ENCODE measurements at places on chromosomes 3 and 15.

GRCh38 chr3:179739816-179740594, 87.2 kb downstream of the USP13 start:
- DNase-seq: no peak

- DNase-seq: no peak
Observed at GRCh38 chr15:72515591-72516389, 41.7 kb downstream of the ARIH1 start.

- no peak for DNase-seq
Observed at GRCh38 chr3:27963519-27963918, 241.4 kb upstream of the EOMES start.

GRCh38 chr3:128469556-128469955, 2.9 kb upstream of the DNAJB8 start:
- no peak for DNase-seq

DNA sequence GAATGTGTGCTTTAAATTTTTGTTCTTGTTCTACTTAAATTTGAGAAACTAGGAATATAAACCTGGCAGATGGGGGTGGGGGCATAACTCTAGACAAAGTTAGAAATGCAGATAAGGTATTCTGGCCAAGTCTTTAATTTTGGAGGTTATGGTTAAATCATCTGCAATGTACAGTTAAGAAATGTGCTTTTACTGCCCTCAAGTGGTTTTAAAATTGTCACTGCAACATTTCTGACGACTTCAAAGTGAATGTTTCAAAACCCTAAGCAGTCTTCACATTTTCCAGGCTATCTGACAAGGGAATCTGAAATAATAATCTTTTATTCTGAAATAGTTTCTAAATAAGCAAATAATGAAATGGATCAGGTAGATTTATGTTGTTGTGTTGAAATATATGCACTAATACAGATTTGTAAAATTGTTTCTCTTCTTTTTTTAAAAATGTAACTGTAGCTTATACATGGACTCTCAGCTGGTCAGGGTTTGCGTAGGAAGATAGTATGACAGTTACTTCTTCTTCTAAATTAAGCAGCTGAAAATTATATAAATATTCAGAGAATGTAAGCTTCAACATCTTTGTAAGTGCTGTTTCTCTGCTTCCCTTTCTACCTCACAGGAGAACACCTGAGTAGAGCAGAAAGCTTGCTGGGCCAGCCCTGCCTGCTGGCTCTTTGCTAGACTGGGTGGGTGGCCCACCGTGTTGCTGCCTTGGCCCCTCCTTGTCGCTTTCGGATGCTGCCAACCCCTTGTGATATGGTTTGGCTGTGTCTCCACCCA, 45.0 kb downstream of the SUCNR1 start:
- no peak for DNase-seq

GRCh38 chr3:57956119-57956832, 51.9 kb upstream of the FLNB start:
- no peak for DNase-seq

DNA sequence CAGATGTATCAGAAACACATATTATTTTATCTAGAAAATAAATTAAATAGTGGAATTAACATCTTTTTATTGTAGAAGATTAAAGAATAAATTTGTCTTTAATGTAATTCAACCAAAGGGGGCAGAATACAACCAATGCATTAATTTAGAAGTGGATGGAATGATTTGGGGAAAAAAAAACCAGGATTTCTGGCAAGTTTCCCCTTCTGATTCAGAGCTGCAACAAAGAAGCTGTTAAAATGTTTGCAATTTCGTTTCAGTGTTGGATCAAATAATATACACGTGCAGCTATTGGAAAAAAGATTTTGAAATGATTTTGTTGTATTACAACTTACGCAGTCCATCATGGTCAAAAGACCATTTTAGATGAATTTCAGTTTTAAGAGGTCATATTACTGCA, 71.6 kb upstream of the ZNF280D start:
- no peak for DNase-seq

GRCh38 chr15:77538793-77539497, 93.8 kb downstream of the LINGO1 start:
- DNase-seq: no peak

DNA sequence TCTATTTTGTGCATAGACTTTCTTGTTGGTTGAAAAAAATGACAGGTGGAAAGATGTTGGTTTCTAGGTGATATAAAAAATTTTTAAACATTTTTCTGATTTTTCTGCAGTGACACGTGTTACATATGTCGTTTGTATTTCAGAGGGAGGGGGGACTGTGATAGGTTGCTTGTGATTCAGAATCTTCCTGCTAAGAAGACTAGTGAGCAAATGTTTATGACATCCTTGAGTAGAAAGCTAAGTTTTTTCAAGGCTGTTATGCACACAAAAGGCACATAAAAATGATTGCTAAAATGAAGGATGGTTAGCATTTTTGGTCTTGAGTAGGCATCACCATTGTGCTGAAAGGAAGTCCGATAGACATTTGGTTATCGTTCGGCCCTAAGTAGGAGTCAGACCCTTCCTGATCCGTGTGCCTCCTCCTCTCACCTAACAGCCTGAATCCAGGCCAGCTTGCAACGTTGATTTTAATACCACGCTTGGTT, 1.5 kb downstream of the ZNF639 start:
- DNase-seq: no peak

GRCh38 chr3:194310060-194310835, 40.9 kb downstream of the CPN2 start:
- DNase-seq: no peak

DNA sequence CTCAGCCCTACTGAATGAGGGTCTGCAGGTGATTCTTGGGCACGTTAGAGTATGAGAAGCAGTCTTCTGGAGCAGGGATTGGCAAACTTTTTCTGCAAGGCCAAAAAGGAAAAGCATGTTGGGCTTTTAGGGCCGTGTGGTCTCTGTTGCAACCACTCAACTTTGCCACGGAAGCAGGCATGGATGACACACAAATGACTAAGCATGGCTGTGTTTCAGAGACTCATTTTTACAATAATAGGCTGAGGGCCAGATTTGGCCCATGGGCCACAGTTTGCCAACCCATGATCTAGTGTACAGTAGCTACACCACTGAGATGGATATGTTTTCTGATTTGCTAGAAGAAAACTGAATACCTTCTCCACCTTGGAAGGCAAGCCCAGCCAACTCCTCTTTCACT, 66.1 kb upstream of the PRICKLE2 start:
- no peak for DNase-seq

GRCh38 chr3:43017004-43017403, 37.9 kb downstream of the GASK1A start:
- no peak for DNase-seq

DNA sequence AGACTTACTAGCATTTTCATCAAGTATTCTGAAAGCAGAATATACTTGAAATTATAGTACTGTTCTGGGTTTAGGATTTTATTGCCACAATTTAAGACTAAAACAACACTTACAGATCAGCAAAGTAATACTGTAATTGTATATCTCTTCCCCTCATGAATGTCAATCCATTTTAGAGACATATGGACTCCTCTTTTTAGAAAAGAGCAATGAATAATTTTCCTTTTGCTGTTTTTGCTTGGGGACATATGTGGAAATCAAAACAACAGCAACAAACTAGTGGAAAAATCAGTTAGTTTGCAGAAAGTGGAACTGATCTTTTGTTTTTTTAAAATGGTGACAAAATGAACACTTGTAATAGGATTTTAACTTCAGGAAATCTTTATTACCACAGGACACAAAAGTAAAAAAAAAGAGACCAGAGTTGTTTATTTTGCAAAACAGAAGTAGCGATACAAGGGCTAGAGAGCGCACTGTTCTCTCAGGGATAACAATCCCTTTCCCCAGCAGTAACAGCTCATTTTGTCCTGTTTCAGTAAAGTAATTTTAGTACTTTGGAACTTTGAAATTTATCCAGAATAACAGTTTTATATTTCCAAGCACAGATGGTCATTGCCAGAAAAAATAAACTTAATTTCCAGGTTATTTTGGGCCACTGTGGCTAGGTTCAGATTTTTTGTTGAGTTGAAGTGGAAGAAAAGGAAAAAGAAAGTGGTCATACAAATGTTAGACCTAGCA, 17.1 kb downstream of the LEKR1 start:
- DNase-seq: no peak

- DNase-seq: no peak
Observed at GRCh38 chr3:127669541-127670228, 3.1 kb upstream of the ABTB1 start.

DNA sequence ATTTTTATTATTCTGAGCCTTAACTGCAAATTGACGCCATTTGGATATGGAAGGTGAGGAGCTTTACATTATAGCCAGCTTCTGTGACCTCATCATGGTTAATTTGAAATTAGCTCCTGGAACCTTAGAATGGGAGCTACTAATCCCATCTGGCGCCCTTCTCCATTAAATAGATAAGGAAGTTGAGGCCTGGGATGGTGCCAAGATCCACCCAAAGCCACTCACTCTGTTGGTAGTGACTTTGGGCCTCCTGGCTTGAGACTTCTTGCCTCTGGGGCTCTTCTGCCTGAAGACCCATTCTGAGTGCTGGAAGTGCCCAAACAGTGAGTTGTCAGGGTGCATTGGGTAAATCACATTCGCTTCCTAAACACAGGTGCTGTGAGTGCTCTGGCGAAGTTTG, 12.0 kb upstream of the HMCES start:
- no peak for DNase-seq

DNA sequence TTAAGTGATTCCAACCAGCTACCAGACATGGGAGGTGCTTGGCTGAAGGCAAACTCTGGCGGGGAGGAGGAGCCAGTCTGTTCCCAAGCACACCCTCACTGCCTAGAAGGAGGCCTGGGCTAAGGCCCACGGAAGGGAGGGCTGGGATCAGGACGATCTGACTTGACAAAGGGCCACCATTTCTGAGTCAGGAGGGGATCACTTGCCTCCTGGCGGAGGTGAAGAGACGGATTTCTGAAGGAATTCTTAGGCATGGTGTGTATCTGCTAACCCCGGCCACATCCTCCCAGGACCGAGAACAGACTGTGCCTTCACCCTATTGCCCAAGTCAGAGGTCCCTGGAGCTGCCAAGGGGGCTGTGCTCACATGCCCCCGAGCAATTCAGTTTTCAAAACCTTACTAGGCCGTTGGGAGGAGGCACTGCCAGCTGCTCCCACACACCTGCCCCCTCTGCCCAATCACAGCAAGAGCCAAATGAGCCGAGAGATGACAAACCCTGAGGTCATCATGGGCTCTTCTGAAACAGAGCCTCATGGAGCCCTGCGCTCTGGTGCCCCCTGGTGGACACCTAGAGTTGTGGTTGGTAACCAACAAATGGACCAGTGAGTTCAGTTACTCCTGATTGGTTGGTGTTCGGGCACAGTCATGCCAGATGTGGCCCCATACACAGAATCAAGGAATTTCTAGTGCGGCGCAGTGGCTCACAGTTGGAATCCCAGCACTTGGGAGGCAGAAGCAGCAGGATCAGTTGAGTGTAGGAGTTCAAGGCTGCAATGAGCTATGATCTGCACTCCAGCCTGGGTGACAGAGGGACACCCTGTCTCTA, 6.5 kb upstream of the TNK2 start:
- DNase-seq: peak; percentile 95

DNA sequence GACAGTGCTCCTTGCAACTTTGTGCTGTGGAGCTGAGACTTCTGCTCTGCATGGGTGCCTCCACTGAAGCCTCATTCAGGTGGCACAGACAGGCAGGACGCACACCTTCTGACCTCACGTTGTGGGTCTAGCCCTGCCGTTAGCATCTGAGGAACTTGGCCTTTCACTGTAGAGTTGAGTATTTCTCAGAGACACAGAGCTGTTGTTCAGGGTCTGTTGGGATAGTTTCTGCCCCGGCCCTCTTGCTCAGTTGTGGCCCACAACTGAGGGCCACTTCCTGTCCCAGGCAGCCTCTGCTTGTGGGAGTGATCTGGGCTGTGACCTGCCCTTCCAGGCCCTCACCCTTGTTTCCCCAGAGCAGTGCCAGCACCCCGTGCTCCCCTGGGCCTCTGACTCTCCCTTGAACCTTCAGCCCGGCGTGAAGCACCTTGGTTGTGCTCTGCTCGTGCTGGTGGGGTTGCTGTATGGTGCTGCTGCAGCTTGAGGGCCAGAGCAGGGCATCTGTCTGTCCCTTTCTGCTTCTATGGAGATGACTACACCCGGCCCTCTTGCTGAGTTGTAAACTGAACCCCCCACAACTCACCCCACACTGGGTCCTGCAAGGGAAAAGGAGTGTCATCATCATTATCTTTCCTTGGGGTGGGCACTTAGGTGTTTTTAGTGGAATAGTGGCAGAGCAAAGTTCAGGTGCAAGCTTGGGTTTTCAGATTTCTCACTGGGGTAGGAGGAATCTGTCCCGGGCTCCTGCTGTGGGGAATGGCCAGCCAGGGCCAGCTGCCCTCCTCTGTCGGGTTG, 11.7 kb downstream of the BAHD1 start:
- DNase-seq: no peak

GRCh38 chr15:101675015-101675414, 22.8 kb upstream of the TM2D3 start:
- DNase-seq: no peak

DNA sequence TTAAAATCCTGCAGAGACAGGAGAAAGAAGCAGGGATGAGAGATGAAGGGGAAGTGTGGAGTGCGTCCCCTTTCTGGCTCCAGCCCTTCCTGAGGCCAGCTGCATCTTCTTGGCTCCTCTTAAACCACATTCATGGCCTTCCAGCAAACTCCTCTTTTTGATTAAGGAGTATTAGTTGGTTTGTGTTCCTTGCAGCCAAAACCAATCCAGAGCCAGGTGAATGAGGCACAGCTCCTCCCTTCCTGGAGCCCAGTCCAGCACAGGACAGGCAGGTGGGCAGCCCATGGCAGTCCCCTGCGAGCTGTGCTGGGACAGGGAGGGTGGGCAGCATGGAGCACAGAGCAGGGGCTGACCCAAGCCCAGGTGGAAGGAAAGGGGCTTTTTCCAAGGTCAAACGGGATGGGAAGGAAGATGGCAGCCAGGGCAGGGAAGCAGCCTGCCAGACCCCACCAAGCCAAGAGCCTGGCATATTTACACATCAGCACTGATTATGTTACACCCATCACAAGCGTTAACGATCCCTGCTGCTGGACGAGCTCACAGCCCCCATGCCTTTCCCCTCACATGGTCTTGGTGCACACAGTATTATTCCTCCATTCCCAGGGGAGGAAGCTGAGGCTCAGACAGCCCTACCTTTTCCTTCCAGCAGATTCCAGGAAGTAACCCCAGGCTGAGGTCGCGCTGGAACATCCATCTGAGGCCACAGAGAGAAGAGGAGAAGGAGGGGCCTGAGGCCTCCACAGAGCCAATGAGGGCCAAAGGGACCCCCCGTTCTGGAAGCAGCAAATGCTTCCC, 175.6 kb downstream of the SMAD6 start:
- DNase-seq: no peak

- no peak for DNase-seq
Observed at GRCh38 chr15:53833134-53833624, 73.7 kb upstream of the WDR72 start.

- no peak for DNase-seq
Observed at GRCh38 chr3:44845528-44846520, 15.9 kb upstream of the TMEM42 start.
